ENCODE measurements at places on chromosomes 2 and 18.

DNA sequence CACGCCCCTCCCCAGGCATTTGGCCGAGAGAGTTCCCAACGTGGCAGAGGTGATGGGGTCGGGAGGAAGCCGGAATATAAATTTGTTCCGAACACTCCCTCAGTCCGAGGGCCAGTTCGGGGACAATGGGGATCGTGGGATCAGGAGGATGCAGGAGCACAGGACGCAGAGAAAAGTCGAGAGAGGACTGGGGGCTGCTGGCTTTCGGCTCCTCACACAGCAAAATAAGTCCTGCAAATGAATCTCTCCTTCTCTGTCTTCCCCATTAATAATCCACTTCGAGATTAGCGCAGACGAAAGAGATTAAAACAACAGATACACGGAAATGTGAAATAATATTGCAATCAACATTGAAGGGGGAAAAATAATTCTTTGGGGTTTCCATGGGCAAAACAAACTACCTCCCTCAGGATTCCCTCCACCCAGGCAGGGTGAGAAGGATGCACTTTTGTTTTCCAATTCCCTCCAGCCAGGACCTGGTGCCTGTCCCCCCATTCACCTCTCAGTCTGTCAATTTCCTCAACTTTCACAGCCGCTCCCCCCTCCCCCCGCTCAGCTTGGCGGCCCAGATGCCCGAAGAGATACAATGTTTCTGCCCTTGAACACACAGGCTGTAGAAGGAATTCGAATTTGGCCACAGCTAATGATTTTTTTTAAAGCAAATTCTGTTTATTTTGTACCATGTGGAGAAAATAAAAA lies 3.1 kb upstream of the ZEB2 start:
- DNase-seq = no peak

DNA sequence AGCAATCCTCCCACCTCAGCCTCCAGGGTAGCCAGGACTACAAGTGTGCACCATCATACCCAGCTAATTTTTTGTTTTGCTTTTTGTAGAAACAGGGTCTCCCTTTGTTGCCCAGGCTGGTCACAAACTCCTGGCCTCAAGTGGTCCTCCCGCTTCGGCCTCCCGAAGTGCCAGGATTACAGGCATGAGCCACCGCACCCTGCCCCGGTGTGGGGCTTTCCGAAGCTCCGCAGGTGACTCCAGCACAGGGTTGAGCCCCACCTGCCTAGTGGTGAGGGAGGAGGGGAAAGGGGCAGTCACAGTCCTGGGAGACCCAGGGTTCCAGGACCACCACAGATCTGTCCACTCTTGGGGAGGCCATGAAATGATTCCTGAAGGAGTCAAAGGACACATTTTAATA lies 5.2 kb downstream of the PRLH start:
- DNase-seq = no peak

DNA sequence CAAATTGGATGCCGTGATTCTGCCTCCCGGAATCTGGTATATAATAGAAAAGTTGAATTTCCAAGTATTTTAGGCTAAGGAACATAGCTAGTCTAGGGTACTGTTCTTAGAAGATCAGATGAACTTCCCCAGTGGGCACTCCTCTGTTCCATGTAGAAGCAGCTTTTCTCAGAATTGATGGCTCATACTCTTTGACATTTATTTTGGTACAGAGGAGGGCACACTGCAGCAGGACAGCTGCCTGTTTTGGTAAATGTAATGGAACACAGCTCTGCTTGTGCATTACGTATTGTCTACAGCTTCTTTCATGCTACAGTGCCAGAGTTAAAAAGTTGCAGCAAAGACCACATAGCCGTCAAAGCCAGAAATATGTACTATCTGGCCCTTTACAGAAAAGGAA lies 10.8 kb downstream of the YPEL5 start:
- DNase-seq = no peak

DNA sequence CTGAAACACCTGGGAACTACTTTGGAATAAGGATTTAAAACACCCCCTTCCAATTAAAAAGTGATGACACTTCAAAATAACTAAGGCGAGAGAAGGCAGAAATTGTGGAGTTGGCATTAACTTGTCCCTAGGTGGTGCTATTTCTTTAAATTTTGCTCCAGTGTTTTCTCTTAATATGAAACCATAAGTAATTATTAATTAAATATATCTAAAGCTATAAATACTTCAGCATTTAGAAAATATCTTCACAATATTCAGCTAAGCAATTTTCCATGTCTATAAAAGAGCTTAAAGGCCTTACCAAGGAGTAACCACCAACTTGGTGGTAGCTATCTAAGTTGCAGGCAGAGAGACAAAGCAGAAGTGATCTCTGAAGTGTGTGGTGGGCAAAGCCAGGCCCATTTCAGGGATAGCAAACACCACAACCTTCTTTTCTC lies 186.8 kb upstream of the PGAP1 start:
- DNase-seq = peak; percentile 42

GRCh38 chr2:67485431-67485830 lies 88.3 kb downstream of the ETAA1 start:
- peak; percentile 77 for DNase-seq

GRCh38 chr2:8086357-8086756 lies 595.5 kb upstream of the ID2 start:
- DNase-seq = peak; percentile 23

- DNase-seq = no peak
Measured at GRCh38 chr2:179250848-179251504, 13.7 kb downstream of the SESTD1 start.

GRCh38 chr2:239507576-239508258 lies 106.9 kb upstream of the HDAC4 start:
- DNase-seq = no peak

DNA sequence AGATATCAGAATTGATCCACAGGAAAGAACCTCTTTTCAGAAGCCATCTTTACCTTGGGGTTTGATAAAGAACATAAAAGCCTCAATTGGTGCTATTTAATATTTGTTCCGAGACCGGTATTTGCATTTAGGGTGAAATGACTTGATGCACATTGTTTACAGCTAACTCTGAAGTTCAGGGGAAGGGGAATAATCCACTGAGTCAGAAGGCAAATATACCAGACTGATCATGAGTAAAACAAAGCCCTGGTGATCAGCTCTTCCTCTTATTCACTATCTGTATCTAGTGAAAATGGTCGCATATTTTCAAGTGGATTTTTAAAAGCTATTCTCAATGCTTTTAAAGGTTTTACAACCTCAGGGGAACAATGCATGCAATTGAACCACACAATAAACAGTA lies 53.0 kb upstream of the ATP8B1 start:
- no peak for DNase-seq

DNA sequence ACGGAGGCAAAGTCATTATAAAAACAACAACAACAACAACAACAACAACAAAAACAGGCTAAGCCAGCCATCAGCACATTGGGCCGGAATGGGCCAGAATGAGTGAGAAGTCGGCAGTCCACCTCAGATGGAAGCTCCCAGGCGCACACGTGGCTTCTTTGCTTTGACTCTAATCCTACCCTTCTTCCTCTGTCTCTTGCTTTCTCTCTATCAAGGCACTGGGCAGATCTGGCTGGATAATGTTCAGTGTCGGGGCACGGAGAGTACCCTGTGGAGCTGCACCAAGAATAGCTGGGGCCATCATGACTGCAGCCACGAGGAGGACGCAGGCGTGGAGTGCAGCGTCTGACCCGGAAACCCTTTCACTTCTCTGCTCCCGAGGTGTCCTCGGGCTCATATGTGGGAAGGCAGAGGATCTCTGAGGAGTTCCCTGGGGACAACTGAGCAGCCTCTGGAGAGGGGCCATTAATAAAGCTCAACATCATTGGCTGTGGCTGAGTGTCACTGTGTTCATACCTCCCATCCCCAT lies 52.2 kb downstream of the MARCO start:
- no peak for DNase-seq
